Stimulated activated CD4-positive, alpha-beta T cell treated with anti-CD3 and anti-CD28 coated beads, TNF-alpha, amount 100 ng/mL, for 24 hours (primary cell): ENCODE measurements at places on chromosomes 4 and X.
A peak's percentile ranks its signal among the peaks of the same experiment; 100 is the strongest.

- DNase-seq = no peak
These were observed 4.2 kb upstream of the HTRA3 start for GRCh38 chr4:8265171-8265929.

GRCh38 chr4:158521484-158522088, at the start of gene RXFP1:
TSS of gene RXFP1 (plus strand) at chr4:158521882. CDS start at chr4:158521977, 95 bp downstream.
- DNase-seq = no peak

GRCh38 chr4:38170338-38171169, 210.4 kb downstream of the PTTG2 start:
- no peak for DNase-seq

DNA sequence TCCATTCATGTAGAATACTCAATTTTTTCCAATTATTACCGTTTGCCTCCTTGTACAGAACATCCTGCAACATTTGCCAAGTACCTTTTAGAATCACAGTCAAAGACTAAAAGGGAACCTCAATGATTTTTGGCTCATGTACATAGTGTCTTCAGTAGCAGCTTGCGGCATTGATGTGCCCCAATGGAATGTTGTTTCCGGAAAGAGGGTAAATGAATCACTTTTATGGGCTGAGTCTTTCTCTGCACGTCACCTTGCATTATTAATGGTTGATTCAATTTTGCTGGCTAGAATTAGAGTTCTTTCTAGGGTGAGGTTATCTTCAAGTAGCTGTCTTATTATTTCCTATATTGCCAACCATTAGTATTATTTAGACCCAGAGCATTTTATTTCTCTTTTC, 116.9 kb upstream of the GABRA2 start:
- no peak for DNase-seq

- DNase-seq = peak; percentile 27
These were observed 2.1 kb upstream of the APBB2 start for GRCh38 chr4:41216294-41217019.

DNA sequence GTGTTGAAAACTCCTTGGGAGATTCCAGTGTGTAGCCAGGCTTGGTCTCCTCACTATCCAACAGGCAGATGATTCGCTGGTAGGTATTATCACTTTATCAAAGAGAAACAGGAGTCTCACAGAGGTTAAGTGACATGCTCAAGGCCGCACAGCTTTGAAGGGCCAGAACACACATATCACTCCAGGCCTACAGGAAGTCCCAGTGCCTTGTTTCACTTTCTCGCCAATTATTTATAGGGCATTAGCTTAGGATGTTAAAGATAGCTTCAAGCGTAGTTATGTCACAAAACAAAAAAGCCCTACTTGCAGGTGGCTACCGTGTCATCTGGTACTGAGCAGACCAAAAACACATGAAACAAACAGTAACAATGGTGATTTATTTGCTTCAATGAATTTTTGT, 13.2 kb downstream of the ATP8A1 start:
- no peak for DNase-seq

DNA sequence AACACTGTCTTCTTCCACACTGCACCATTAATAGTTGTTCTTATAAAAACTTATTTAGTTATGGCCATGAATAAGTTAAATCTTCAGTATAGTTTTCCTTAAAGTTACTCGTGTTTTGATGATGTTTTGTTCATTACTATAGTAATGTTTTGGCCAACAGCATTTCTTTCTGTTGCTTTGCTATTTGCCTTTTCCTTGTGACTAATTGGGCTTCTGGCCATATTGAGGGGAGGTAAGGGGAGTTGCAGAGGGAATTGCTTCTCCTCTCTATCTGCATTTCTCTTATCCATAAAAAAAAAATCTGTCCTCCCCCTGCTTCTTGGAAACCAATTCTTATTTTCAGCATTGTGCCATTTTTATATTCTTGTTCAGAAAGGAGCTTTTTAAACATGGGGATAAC, 42.7 kb upstream of the ZCCHC12 start:
- DNase-seq = no peak

GRCh38 chr4:173801361-173801760, 271.3 kb upstream of the HAND2 start:
- DNase-seq = no peak

DNA sequence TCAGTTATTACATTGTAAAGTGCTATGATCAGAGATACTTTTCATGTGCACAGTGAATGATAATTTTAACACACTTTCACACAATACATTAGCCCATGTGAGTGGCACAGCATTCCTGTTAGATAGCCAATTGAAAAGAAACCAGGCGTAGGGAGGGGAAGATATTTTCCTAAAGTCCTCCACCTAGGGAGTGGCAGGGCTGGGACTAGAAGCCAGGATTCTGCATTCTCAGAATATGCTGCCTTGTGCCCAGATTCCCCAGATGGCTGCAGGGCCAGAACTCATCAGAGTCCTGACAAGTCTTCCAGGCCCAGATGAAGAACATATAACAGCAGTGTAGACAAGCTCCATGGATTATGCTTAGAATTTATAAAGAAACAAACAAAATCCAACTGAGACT, 350.2 kb downstream of the AFF2 start:
- no peak for DNase-seq

GRCh38 chr4:19512086-19512485, 739.6 kb upstream of the SLIT2 start:
- DNase-seq = no peak

- DNase-seq = no peak
These were observed 1.7 kb downstream of the CTBP1 start for GRCh38 chr4:1246901-1247863.

DNA sequence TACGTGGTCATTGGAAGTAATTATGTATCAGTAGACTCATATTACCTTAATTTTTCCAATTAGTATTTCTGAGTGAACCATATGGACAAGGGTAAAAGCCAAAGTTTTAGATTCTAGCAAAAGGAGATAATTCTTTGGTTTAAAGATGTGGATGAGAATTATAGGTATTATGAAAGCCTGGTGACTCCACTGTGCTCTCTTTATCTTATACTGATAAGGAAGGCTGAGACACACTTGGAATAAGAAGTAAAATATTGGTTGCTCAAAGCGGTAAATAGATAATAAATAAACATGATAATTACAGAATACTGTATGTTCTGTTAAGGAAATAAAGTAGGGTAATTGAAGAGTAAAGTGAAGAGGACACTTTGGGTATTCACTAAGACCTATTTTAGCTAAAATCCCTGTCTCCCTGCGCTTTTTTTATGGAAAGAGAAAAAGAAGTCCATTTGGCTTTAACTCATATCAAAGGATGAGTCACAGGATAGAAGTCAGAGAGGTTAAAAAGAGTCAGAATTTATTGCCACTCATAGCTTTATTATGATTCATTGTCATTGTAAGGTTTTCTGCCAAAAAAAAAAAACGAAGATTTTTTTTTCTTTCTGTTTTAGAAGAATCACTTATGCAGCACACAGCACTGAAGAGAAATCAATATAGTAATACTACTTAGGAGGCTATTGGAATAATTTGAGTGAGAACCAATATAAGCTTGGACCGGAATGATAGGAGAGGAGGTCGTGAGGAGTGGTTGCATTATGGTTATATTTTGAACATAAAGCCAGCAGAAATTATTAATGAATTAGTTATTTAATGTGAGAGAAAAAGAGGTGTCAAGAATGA, 2463.1 kb downstream of the ARAP2 start:
- DNase-seq = no peak

DNA sequence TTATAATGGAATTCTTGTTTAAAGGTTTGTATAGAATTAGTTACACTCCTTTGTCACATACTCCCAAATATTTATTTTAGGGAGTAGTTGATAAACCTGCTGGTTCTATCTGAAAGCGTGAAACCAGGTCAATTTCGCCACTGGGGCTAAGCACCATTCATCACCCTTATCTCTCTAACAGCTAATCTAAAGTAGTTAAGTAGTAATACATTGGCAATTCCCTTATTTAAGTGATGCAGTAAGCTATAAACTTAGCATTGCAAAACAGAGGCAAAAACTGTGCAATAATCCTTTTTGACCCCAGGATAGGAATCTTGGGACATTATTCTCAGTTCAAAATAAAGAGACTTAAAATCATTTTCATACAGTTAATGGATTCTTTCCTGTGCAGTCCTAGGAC, 33.7 kb upstream of the PTPN13 start:
- DNase-seq = no peak

- no peak for DNase-seq
These were observed 99.5 kb downstream of the ENOX2 start for GRCh38 chrX:130803537-130803936.

DNA sequence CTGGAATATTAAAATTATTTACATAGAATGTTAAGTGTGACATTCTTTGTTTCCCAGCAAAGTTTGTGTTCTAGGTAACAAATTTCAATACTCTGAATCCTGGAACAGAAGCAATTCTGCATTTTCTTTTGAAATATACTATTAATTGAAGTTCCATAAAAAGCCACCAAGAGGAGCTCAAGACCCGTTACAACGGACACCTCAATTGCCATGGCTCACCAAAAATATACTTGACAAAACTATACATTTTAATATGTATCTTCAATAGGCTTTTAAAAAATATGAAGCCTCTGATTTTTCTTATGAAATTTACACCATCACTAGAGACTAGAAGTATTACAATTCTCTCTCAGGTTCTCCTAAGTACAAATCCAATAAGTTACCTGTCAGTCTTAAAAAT, 111.4 kb downstream of the NYX start:
- DNase-seq = no peak

GRCh38 chr4:185424905-185425646, 688 bp downstream of the UFSP2 start:
- no peak for DNase-seq

DNA sequence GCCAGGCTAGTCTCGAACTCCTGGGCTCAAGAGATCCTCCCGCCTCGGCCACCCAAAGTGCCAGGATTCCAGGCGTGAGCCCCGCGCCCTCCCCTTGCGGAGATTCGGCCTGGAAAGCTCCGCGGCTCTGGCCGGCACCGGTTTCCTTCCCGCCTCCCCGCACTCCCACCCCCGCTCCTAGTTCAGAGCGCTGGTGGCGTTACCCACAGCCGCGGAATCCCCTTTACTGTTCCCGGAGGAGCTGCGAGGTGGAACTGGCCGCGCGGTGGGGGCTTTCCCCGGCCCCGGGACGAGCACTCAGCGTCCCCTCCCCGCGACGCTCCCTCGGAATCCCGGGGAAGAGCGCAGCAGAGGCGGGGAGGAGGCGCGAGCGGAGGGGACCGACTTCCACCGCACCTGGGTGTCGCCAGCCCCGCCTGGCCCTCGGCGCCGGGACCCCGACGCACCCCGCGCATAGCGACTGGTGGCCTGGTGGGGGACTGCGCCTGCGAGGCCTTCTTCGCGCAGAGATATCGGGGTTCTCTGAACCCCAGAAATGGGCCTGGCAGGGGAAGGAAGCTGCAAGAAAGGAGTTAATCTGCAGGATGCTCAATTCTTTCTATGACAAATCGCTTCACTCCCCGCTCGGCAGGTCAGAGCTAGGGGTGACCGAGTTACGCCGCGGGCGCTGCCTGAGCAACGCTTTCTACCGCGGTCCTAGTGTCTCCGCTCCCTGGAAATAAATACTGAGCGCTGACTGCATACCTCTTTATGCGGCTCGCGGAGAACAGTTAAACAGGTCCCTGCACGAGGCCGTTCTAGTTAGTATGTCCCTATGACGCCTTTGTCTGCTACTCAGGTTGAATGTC, 14.6 kb upstream of the SLC25A4 start:
- peak; percentile 23 for DNase-seq

DNA sequence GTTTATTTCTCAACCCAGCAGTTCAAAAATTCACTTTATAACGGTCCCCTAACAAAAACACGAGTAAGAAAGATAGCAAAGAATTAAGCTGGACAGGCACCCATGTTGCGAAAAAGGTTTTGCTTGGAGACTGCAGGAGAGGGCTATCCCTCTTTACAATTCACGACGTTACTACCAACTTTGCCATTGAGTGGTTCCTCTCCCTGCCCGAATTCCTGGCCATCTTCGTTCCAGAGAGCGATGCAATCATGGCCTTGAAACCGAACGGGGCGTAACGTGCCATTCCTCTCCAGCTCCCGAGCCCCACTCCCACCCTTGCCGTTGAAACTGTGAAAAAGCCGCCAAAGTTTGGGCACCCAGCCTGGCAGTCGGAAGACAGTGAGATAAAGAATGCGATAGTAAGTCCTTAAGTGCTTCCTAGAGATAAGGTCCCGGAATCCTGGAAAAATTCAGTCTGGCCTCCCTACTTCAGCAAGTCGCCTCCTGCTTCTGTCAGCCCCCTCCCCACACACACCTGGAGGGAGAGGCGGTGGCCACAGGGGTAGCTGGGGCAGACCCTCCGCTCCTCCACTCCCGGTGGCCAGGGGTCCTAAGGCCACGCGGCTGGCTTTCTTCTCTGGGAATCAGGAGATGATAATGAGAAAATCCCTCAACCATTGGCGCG, 65.2 kb downstream of the FBXO8 start:
- no peak for DNase-seq

DNA sequence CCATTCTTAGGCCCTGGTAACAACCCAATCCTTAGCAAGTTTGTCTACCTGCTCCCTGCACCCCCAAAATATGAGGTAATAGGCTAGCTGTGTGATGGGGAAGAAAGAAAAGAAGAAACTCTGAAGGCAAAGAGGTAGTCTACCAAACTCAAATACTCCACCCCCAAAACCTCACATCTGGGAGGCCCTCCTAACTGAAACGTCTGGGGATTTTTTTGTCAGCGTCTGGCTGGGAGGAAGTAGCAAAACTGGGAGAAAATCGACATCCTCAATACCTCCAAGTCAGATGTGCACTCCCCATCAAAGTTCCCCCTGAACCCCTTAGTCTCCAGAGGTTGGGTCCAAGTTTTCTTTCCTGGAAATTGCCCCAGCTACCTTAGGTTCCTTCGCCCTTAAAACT, 1.0 kb downstream of the LAMP2 start:
- no peak for DNase-seq

GRCh38 chr4:17997129-17997528, 24.4 kb downstream of the LCORL start:
- no peak for DNase-seq

GRCh38 chr4:182280436-182281111, 37.4 kb downstream of the TENM3 start:
- no peak for DNase-seq

GRCh38 chr4:145177906-145178538, 2.4 kb downstream of the OTUD4 start:
- DNase-seq = no peak

DNA sequence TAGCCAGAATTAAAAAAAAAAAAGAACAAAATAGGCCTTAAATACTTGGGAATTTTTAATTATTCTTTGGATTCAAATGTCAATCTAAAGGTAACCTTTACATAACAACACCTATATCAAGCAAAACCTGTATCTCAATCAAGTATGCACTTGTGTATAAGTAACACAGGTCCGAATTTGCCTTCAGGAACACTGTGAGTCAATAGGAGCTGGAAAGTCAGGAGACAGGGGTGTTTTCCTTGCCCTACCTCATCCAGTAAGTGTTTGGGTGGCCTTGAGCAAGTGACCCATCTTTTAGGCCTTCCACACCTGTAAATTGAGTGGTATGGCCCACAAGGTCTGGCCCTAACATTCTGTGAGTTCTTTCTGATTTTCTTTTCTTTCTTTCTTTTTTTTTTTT, 40.8 kb upstream of the VEGFD start:
- no peak for DNase-seq

GRCh38 chr4:75916091-75916661, 13.9 kb upstream of the PPEF2 start:
- no peak for DNase-seq
